Substantia nigra (tissue), 51 donors: ENCODE measurements at places on chromosomes 7 and 10.

- DNase-seq: no peak
Measured at GRCh38 chr10:58384095-58384494, 1.1 kb upstream of the TFAM start.

DNA sequence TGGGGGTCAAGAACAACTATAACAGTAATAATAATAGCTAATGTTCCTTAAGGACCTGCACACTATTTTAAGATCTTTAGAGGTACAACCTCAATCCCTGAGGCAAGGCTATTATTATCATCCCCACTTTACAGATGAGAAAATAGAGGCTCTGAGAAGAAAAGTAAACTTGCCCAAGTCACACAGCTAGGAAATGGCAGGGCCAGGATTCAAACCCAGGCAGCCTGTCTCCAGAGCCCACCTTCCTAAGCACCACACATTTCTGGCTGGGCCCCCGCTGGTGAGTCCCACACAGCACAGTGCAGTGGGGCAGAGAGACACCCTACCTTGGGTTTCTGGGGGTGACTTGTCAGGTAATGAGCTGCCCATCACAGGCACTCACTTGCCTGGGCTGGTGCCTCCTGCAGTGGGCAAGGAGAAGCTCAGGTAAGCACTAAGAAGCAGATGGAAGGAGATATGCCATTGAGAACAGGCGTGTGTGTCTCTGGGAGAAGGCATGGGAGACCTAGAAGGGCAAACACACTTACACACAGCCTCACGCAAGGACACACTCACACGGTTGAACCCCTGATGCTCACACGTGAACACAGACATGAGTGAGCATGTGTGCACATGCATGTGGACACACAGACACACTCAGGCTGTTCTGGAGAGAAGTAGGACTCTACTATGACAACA lies 104.4 kb upstream of the ZMIZ1 start:
- DNase-seq: no peak

- DNase-seq: peak; percentile 54
Measured at GRCh38 chr10:86267286-86268195, 99.1 kb downstream of the GRID1 start.

GRCh38 chr10:130631142-130632096 lies 495.2 kb downstream of the GLRX3 start:
- DNase-seq: no peak

DNA sequence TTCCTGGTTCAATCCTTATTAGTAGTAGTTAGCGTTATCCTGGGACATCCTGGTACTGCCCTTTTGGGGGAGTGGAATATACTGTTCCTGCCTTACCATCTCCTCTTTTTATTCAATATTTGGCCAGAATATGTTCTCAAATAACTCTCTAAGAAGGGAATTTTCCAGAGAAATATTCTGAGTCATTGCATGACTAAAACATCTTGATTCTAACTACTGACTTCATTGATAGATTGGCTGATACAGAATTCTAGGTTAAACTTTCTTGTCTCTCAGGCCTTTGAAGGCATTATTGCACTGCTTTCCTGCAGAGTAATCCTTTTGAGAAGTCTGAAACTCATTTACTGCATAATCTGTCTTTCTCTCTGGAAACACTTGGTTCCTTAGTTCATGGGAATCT lies 275.5 kb upstream of the DGKB start:
- DNase-seq: no peak

GRCh38 chr10:23016636-23017035 lies 78.7 kb upstream of the MSRB2 start:
- no peak for DNase-seq

DNA sequence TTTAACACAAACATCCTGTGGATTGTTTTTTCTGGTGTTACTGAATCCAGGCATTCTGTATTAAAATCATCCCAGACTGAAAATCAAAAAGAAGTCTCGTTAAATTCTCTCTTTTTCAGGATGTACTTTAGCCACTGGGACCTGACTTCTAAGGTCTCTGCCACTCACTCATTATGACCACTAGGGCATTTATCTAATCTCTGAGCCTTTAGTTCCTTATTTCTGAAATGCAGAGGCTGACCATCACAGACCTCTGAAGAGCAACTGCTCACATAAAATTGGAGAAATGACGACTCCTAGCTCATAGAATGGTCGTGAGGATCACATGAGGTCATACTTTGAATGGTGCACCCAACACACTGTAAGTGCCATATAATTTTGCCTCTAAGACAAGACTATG lies 63.2 kb downstream of the KCNMA1 start:
- DNase-seq: no peak

DNA sequence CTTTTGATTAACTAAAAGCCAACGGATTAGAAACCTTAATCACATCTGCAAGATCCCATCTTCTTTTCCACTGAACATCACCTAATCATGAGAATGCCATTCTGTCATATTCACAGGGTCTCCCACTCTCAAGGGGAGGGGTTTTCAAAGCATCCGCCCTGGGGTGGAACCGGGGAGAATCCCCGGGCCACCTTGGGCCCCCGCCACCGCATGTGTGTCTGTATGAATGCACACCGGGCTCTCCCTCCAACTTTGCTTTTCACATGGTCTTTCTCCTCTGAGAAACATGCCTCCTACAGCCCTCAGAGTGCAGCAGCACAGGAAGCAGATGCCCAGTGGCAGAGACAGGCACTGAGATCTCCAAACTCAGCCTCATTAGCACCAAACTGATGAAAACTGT lies 233.2 kb upstream of the PPP2R2D start:
- no peak for DNase-seq

DNA sequence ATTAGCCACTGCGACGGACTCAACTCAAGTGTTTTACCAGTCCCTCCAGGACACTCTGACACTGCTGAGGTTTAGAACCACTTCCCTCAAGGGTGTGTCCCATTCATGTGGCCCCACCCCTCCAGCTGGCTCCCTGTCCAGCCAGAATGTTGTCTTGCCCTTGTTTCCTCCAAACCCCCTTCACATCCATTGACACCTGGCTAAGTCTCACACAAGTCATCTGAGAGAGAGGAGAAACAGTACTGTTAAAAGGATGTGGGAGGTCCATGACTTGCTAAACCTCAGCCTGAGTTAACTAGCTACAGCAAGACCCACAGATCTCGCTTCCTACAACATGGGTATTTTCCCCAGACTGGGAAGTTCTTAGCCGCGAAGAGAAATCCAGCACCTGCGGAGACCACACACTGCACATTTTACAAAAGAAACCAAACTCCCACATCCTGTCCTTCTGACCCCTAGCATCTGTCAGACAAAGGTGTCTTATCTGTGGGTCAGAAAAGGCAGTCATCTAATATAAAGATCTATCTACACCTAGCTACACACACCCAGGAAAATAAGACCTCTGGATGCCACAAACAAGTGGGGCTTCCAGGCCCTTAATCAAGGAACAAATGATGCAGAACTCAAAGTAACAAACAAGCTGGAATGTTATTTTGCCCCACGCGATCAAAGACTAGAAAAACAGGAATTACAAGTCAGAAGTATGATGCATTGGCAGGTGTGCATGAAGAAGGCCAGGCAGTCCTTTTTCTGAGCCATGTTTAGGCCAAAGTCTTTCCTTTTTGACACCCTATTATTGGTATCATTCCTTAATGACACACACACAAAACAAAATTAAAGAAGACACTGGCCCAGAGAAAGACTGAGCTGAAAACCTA lies 13.9 kb downstream of the OSBPL3 start:
- DNase-seq: no peak

DNA sequence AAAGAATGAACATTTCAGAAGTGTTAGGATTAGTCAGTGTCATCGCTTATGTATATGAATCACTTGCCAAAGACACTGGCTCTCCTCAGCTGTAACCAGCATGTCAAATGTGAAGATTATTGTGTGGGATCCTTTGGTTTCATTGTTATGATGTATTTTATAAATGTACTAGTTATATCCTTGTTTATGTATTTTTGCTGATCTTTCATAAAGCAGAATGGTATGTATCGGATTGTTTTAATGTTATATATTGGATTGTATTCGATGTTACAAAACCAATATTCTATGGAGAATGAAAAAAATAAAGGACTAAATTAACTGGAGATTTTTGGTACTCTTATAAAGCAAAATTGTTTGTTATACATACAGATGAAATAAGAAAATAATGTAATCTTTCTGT lies 49.2 kb downstream of the ACADSB start:
- DNase-seq: no peak

DNA sequence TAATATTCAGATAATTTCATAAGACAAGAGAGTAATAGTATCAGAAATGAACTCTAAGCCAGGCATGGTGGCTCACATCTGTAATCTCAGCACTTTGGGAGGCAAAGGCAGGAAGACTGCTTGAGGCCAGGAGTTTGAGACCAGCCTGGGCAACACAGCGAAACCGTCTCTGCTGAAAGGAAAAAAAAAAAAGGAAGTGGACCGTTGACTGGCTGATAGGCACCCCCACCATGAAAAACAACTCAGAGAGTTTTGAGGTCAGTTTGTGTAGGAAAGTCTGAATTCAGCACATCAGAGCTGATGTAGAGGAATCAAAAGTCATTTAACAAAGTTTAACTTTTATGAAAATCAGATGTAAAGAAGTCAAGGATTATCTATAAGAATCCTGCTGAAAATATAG lies 63.2 kb upstream of the AMPH start:
- no peak for DNase-seq

- no peak for DNase-seq
Measured at GRCh38 chr7:19410106-19410505, 264.9 kb upstream of the FERD3L start.

DNA sequence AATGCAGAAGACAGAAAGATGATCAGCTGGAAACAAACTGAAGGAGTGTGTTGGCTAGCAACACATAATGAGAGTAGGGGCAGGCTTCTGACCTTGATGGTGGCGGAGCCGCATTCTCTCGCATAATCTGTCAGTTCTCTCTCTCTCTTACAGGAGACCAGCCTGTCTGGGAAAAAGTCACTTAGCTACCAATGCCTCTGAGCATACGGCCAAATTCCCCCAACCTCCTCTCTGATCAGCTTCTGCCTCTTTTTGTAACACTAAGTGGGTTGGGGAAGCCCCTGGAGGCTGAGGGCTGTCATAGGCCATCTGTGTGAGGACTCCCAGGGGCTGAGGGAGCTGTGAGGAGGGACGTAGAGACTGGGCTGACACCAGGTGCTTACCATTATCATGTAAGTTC lies 104.6 kb downstream of the HIPK2 start:
- DNase-seq: no peak

DNA sequence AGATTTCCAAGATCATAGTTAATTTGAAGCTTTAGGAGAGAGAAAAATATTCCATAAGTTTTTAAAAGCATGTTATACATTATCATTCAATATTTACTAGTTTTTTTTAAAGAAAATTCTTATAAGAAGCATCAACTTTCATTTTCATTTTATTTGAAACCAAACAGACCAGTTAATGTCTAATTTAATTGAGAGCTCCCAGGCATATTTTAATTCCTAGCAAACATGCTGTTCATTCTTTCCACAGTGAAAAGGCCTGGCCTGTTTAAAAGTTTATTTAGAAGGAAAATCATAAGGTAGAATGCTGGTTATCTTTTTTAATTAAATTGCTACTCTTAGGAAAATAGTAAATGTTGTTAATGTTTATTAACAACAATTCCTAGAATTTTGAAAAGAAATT lies 324.4 kb downstream of the PCLO start:
- DNase-seq: no peak

DNA sequence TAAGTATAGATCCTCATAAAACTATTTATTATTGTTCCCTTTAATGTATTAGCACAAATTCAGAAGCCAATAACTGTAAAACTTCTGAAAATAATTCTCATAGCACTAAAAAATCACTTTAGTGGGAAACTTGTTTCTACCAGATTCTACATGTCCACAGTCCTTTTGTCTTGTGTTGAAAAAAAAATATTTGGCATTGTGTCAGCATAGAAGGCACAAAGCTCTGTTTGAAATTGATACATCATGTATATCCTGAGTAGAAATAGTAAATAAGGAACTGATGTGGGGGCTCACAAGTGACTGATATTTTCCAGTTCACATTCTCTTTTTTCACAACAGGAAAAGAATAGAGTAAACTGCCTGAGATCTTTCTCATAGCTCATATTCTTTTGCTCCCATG lies 134.6 kb downstream of the GRM3 start:
- no peak for DNase-seq

GRCh38 chr7:74134117-74134620 lies 40.0 kb upstream of the EIF4H start:
- no peak for DNase-seq

DNA sequence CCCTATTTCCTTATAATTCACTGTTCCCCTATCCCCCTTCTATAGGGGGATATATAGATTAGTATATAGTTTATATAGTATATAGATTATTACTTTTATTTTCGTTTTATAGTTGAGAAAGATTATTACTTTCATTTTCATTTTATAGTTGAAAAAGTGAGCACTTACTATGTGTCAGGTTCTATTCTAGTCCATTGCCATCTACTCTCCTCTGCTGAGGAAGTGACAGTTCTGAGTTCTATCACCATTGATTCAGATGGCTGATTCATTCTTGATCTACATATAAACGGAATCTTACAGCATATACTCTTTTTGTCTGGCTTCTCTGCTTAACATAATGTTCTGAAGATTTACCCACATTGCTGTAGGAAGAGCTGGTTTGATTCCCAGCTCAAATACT lies 20.7 kb upstream of the CAV2 start:
- DNase-seq: no peak

GRCh38 chr7:41858201-41858600 lies 155.3 kb upstream of the INHBA start:
- DNase-seq: no peak

GRCh38 chr7:2474813-2475677 lies 1.2 kb downstream of the GRIFIN start:
- no peak for DNase-seq

DNA sequence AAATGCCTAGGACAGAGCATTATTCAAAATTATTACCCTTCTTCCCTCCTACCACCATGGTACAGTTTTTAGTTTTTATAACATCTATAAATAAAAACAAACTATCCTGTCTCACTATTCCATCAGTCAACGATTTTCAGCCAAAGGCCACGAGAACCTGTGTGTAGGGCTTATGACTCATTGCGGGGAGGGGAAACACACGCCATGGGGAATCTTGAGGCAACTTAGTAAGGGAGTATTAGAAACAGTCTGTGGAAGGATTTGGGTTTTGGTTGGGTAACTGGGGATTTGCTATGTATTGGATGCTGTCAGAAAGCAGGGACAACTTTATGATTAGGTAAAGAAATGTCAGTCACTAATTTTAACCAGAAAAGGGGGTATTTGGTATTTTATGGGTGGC lies 14.7 kb downstream of the GPR141 start:
- no peak for DNase-seq

GRCh38 chr7:66557214-66558200 lies 71.2 kb upstream of the KCTD7 start:
- DNase-seq: no peak

DNA sequence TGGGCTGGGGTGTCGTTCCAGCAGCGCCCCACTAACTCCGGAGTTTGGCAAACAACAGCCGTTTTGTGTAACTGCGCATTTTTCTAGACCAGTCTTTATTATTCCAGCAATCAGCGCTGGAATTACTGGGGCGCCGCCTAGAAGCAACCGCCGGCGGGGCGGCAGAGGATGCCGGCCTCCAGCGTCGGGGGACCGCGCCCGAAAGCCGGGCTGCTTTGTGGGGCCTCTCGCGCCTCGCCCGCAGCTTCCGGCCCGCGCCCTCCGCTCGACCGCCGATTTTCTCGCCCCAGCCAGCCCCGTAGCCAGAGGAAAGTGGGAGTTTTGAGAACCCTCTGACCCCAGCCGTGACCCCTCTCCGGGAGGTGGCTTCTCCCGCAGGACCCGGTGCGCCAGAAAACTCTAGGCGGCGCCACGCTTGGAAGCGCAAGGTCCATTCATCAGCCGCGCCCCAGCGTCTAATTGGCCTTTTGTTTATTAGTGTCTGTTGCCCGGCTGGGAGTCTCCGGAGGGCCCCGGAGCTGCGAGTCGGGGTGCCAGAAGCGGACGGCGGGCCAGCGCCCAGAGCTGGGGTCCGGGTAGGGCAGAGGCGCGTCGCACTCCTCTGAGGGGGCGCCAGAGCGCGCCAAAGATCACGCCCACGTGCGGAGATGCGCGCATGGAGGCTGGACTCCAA lies 10.7 kb downstream of the EMX2 start:
- DNase-seq: no peak
